ENCODE measurements at places on chromosomes 16 and 17. TPM values are rescaled to one million over a fixed set of nuclear protein-coding genes. Genes with fewer than 3 reads are reported as not detected.

Gene NT5C3B
- total RNA-seq: 32.3 TPM

GRCh38 chr17:51164911-51165679 is 1.1 kb upstream of the NME2 start:
- H3K27me3 ChIP-seq: no peaks in the 10 kb centered on the region
- peak overlapping the region; percentile 84 for H3K4me3 ChIP-seq
- H3K27ac ChIP-seq: peak overlapping the region; percentile 97
- H3K4me1 ChIP-seq: peaks cover 31% of the 10 kb centered on the region

Gene TMEM98
- total RNA-seq: not detected

Gene EVPLL
- not detected for total RNA-seq

DNA sequence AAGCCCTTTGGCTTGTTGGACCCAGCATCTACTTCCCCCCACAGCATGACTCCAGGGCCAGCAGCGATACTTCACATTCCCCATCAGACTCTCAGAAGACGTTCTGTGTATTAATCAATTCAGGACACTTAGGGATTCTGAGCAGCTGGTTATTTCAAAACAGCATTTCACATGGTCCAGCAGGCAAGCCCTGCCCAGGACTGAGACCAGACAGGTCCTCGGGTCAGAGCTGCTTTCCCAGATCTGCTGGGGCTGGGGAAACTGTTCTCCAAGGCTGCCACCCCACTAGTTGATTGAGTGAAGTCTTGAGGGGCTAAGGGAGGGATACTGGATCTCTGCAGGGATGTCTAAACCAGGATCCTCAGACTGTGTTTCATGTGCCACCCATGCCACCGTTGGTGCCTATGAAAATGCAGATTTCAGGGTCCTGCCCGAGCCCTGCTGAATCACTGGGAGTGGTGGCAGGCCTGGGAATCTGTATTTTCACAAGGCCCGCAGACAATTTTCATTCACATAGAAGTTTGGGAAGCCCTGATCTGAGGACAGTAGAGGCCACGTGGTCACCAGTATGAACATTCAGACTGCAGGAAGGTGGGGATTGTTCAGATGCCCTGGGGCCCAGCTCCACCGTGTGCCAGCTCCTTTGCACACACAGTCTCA is 40.6 kb upstream of the CDH5 start:
- H3K4me1 ChIP-seq: no peaks in the 10 kb centered on the region
- H3K36me3 ChIP-seq: no peaks in the 10 kb centered on the region
- no peak for DNase-seq
- H3K4me3 ChIP-seq: no peak overlapping the region
- no peak overlapping the region for H3K27ac ChIP-seq
- H3K27me3 ChIP-seq: peaks cover 8% of the 10 kb centered on the region

DNA sequence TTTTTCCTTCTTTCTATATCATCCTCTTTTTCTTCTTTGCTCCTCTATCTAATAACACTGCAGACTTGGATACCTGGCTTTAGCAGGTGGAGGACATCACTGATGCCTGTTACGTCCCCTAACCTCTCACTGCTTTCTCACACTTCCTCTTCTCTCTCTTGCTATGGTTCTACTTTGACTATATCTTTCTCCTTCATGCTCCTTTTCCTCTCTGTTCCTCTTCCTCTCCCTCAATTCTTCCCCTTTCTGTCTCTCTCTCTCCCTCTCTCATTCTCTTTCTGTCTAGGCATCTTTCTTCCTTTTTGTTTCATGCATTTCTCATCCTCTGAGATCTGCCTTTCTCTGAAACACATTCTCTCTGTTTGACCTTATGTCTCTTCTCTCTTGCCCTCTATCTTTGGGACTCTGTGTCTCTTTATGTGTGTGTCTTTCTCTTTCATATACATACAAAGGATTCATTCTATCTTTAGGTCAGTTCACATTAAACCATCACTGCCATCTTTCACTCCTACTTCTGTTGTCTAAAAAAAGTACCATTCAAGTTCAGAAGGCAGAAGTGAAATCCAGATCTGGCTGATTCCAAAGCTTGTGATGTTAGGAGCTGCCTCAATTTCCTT is 353.7 kb downstream of the SHISA9 start:
- no peak overlapping the region for H3K27ac ChIP-seq
- DNase-seq: no peak
- H3K4me3 ChIP-seq: no peak overlapping the region
- H3K27me3 ChIP-seq: no peaks in the 10 kb centered on the region
- H3K4me1 ChIP-seq: no peaks in the 10 kb centered on the region

- H3K36me3 ChIP-seq: no peaks in the 10 kb centered on the region
- H3K27ac ChIP-seq: no peak overlapping the region
- H3K27me3 ChIP-seq: no peaks in the 10 kb centered on the region
- no peak overlapping the region for H3K4me3 ChIP-seq
- DNase-seq: no peak
Measured at GRCh38 chr16:85437166-85438052, 175.7 kb upstream of the GSE1 start.

DNA sequence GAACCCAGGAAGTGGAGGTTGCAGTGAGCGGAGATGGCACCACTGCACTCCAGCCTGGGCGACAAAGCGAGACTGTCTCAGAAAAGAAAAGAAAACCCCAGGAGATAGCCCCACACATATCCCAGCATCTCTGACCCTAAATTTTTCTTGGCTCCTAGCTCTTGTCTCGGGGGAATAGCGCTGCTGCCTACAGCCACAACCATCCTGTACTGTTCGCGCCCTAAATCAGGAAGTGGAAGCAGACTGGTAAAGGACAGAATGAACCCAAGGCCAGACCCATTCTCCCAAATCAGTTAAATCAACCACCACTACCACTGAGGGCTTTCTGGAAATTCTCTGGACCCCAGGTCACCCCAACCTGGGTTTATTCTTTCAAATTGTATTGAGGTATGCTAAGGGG is 1.7 kb downstream of the CTDNEP1 start:
- no peak for DNase-seq
- H3K4me3 ChIP-seq: peak overlapping the region; percentile 91
- H3K27me3 ChIP-seq: no peaks in the 10 kb centered on the region
- peak overlapping the region; percentile 94 for H3K27ac ChIP-seq
- H3K36me3 ChIP-seq: peaks cover 40% of the 10 kb centered on the region

DNA sequence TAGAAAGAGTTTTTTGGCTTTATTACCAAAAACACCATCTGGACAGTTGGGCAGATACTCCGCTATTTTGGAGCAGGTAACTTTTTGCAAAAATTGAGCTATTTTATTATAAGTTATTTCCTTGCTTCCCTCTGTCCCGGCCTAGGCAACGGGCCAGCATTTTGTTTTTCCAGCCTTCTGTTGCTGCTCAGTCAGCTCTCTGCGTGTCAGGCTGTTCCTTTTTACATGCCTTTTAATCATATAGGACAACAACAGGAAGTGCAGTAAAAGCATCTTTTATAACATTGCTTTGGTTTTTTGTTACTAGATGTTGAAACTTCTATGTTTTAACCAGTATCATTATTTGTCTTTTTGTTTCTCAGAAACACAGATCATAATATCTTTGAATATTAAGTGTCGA is 30.4 kb downstream of the PPM1D start:
- H3K27ac ChIP-seq: no peak overlapping the region
- H3K4me1 ChIP-seq: peaks cover 8% of the 10 kb centered on the region
- no peak overlapping the region for H3K4me3 ChIP-seq
- H3K27me3 ChIP-seq: no peaks in the 10 kb centered on the region
- no peak for DNase-seq
